ENCODE measurements at places on chromosomes 4 and X. TPM values are rescaled to one million over a fixed set of nuclear protein-coding genes. Genes with fewer than 3 reads are reported as not detected.
A peak's percentile ranks its signal among the peaks of the same experiment; 100 is the strongest.

Gene P2RY10
- total RNA-seq: 2.0 TPM

Gene ZCCHC18
- 0.95 TPM for total RNA-seq

Gene GPRIN3
- total RNA-seq: 10.8 TPM

Gene FGA
- total RNA-seq: not detected

Gene SULT1E1
- total RNA-seq: not detected

DNA sequence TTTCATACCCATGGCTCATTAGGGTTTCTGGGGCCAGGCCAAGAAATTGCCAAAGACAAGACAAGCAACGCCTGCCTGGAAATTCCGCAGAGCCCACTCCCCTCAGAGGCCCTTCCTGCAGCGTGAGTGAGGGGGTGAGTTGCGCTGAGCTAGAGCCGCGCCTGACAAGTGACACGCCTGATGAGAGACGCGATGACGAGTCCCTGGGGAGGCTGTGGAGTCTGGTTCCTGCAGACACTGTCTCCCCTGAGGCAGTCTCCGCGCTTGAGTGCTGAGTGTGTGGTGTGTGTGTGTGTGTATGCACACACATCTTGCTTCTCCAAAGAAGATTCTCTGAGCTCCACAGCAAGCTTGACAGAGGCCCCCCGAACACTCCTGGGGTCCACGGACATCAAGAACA is 269.8 kb downstream of the BCOR start:
- no peak for DNase-seq
- H3K27me3 ChIP-seq: no peaks in the 10 kb centered on the region
- no peak overlapping the region for H3K4me3 ChIP-seq
- no peaks in the 10 kb centered on the region for H3K4me1 ChIP-seq
- H3K36me3 ChIP-seq: no peaks in the 10 kb centered on the region
- no peak overlapping the region for H3K27ac ChIP-seq

DNA sequence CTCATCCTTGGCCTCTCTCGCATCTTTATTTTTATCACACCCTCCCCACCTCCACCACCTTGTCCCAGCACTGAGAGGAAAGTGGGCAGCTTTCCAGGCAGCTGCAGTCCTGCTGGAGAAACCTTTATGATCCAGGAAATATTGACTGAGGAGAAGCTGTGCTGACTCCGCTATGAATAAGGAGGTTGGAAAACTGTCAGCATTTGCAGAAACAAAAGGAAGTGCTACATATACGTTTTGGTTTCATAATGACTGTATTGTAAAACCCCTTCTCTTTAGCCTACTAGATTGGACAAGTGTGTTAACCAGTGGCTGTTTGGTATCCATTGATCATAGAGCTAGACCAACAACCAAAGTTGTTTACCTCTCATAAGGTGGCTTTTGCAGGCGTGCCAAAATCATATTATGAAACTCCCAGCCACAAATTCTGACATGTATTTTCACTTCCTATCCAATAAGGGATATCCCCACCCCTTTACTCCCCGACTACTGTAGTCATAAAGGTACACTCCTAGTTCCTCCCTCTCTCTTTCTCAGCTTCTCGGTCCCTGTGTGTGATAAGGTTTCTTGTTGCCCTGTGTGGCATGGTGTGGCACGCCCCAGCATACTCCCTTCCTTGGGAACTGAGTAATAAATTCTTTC is 88.4 kb downstream of the GPR143 start:
- H3K4me3 ChIP-seq: no peak overlapping the region
- H3K27me3 ChIP-seq: no peaks in the 10 kb centered on the region
- H3K36me3 ChIP-seq: no peaks in the 10 kb centered on the region
- H3K4me1 ChIP-seq: no peaks in the 10 kb centered on the region
- H3K27ac ChIP-seq: peak overlapping the region; percentile 64
- peak; percentile 59 for DNase-seq

DNA sequence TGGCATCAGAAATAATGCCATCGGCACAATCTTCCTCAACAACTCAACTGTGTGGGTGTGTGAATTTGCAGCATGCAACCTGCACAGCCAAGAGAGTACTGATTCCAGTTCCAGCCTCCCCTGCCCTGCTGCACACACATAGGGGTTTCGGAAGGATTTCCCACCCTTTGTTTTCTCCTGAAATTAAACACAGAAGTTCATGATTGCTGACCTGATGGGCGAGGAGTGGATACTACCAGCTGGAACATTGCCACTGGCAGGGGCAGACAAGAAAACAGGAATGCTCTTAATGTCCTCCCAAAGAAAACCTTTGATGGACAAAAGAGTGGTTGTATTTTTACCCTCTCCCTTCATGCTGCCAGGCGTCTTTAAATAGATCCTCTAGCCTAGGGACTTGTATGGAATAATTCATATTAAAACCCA is 4.8 kb downstream of the NDP start:
- H3K36me3 ChIP-seq: no peaks in the 10 kb centered on the region
- H3K27me3 ChIP-seq: no peaks in the 10 kb centered on the region
- H3K4me1 ChIP-seq: no peaks in the 10 kb centered on the region
- no peak overlapping the region for H3K27ac ChIP-seq
- H3K4me3 ChIP-seq: no peak overlapping the region

- DNase-seq: no peak
- H3K27ac ChIP-seq: no peak overlapping the region
- H3K4me3 ChIP-seq: no peak overlapping the region
- no peaks in the 10 kb centered on the region for H3K27me3 ChIP-seq
Observed at GRCh38 chr4:22688236-22688635, 4.5 kb upstream of the GBA3 start.

DNA sequence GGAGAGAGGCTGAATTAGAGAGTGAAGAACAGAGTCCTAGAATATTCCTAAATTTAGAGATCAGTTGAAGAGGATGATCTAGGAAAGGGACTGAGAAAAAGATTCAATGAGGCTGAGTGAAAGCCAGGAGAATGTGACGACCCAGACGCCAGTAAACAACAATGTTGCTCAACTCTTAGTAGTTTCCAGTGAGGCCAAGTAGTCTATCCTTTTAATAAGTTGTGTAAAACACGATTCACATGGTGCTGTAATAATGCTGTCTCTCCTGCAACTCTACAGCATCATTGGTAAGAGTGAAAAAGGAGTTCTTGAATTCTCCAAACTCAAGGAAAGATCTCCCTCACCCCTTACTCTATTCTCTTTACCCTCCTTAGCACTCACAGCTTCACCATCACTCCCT is 140.3 kb downstream of the CFAP299 start:
- no peak overlapping the region for H3K27ac ChIP-seq
- H3K4me3 ChIP-seq: no peak overlapping the region
- DNase-seq: no peak
- no peaks in the 10 kb centered on the region for H3K27me3 ChIP-seq
- no peaks in the 10 kb centered on the region for H3K4me1 ChIP-seq

DNA sequence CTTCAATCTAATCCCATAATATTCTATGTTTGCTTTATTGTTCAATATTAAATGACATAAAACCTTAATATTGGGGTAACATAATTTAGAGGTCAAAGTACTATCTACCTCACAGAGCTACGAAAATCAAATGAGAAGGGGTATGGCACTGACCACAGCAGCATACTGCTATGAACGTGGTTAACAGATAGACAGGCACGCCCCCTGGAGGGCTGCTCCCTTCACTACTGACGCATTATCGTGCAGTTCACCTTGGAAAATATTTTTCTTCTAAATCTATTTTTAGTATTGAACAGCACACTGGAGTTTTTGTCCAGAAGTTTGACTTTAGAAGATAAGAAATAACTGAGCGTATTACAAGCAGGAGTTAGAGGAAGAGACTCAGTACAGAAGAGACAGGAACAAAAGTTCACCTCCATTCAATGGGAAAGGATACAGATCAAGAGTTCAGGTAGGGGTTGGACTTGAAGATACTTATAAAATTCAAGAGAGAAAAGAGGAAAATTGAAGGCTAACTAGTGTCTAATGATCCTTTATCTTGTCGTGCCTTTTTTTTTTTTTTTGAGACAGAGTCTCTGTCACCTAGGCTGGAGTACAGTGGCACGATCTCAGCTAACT is 22.7 kb downstream of the MAP9 start:
- H3K27ac ChIP-seq: no peak overlapping the region
- H3K36me3 ChIP-seq: no peaks in the 10 kb centered on the region
- no peaks in the 10 kb centered on the region for H3K4me1 ChIP-seq
- H3K27me3 ChIP-seq: no peaks in the 10 kb centered on the region

DNA sequence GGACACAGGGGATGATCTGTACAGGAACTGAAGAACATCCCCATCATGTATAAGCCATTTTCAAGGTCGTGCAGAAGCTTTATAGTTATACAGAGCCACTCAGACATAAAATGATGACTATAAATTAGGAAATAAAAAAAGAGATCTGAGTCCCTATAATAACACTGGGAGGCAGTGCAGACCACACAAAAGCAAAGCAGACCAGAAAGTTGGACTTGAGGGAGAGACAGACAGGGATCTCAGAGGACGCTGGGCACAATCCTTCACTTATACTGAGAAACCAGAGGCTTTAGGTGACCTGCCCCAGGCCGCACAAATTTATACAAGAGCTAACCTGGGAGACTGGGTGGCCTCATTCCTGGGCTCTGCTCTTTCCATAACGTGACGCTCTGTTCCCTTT is 70.5 kb downstream of the HADH start:
- no peaks in the 10 kb centered on the region for H3K36me3 ChIP-seq
- DNase-seq: no peak
- no peak overlapping the region for H3K4me3 ChIP-seq

Data from transverse colon (tissue), 4 donors.